ENCODE measurements at places on chromosomes 7 and 10.

DNA sequence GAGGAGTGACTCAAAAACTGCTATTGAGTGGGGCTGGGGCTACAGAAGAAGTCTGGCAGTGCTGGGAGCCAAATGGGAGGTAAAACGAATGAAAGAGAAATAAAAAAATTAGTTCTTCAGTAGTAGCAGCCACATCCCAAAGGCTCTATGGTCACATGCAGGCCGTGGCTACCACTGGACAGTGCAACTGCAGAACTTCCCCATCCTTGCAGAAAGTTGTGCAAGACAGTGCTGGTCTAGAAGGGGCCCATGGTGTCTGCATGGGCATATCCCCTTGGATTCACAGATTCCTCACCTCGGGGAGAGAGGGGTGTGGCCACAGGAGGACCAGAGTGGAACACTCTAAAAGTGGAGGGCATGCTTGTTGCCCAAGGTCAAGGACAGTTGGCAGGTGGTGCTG is 47.6 kb downstream of the RPS24 start:
- DNase-seq: no peak

- no peak for DNase-seq
These were observed 70.5 kb upstream of the DIP2C start for GRCh38 chr10:759898-760477.

GRCh38 chr7:3246651-3247050 is 54.4 kb upstream of the SDK1 start:
- no peak for DNase-seq

DNA sequence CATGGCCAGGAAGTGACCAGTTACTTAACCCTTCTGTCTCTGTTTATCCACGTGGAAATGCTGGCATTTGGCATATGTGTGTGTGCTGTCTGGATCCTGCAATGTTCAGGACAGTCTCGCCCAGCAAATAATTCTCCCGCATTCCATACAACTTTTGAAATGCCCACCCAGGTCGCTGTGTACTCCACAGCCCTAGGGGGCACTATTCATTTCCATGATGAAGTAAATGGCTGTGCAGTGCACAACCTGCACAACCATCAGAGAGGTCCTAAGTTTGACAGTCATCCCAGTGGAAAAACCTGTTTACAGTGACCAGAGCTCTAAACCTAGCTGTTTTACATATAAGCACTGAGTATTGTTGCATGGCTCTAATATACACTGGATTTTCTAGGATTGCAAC is 38.1 kb downstream of the ZNF503 start:
- no peak for DNase-seq

DNA sequence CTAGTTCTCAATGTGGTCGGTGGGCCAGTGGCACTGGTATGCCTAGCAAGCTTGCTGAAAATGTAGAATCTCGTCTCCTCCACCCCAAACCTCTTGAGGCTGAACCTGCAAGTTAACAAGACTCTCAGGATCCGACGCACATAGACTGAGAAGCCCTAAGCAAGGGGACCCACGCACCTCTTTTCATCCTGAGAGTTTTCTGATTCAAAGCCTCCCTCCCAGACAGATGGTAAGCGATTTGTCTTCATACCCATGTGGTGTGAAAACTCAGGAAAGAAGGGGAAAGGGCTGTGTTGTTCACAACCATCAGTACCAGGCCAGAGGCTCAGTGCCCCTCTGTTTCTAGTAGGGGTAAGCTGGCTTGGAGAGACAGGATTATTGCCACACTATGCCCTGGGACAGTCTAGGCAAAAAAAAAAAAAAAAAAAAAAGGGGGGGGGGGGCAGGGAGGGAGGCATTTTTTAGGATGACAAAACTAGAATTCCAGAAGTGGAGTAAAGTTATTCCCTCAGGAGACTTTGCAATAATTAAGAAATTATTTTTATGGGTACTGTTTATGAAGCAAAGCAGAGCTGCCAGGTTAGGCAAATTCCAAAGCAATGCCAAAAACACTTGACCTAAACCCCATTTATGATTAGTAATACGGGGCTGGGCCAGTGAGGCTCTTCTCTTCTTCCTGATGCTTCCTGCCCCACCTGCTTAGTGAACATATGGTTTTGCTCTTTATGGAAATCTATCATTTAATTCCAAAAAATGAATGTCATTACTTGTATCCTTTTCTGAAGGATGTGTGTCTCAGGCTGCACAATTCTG is 117.6 kb upstream of the PDLIM1 start:
- no peak for DNase-seq

GRCh38 chr10:20330246-20330645 is 514.0 kb downstream of the PLXDC2 start:
- DNase-seq: no peak
